ENCODE measurements at places on chromosomes 2 and 18. TPM values are rescaled to one million over a fixed set of nuclear protein-coding genes. Genes with fewer than 3 reads are reported as not detected.

- DNase-seq = peak; percentile 10
Observed at GRCh38 chr2:44429034-44429433, 67.3 kb downstream of the CAMKMT start.

DNA sequence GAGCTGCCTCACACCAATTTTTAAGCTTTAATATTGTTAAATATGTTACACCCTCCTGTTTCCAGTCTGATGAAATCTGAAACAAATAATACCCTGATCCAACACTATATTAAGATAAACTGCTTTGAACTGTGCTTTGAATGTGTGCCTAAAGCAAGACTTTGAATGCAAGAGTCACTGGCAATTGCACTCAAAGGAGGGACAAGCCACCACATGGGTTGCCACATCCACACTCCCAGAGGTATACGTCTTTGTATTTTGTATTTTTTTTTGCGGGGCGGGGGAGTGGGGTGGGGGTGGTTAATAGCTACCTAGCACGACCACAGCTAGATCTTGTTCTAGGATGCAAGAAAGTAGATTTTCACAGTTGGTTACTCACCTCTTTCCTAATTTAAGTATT is 1.8 kb upstream of the ZEB2 start:
- DNase-seq = no peak

DNA sequence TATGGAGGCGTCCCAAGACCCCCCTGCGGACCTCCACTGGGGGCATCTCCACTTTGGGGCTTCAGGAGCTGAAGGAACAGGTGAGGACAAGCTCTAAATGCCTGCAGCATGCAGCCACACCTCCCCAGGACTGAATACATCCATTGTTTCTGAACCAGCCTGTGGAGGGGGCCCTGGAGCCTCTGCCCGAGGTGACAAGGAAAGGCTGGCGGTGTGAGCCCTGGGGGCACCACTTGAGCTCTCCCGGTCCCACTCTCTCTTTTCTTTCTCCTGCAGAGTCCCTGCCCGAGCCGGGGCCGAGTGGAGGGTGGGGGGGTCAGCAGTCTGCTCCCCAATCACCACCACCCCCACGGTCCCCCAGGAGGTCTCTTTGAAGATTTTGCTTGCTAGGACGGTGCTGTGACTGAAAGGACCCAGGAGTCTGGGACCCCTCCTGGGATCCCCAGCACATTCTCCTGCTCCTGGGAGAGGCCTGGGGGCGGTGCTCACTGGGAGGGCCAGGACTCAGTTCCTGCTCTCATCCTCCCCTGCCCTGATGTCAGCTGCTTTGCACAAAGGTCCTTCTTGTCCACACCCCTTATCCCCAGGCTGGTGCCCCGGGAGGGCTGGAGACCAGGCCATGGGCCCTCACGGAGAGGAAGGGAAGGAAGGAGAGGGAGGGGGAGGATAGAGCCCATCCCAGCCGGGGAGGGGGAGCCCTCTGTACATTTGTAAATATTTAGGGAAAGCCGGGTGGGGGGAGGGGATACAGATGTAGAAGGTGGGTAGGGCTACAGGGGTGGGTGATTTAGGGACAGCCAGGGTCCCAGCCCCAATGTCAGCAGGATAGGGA is 5.7 kb downstream of the CHPF start:
- DNase-seq = no peak

- DNase-seq = no peak
Observed at GRCh38 chr2:239233576-239233975, 167.2 kb downstream of the HDAC4 start.

- DNase-seq = no peak
Observed at GRCh38 chr2:230947908-230948365, 22.9 kb upstream of the GPR55 start.

- DNase-seq = no peak
Observed at GRCh38 chr2:192645811-192646598, 451.3 kb upstream of the TMEFF2 start.

GRCh38 chr2:120977582-120978358 is 242.1 kb downstream of the GLI2 start:
- no peak for DNase-seq

GRCh38 chr2:190718652-190719526 is 70.0 kb downstream of the NAB1 start:
- DNase-seq = peak; percentile 75

DNA sequence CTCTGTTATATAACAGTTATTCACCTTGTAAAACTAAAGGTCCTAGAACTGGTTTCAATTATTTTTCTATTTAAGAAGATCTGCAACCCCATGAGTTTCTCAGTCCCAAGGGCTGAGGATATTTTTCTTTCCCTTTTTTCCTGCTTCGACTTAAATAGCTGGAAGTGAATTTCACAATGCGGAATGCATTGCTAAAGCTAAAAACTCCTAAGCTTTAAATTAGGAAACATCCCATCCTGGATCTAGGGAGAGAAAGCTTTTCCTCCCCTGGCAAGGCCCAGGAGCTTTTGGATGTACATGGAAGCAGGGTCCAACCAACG is 1.4 kb downstream of the RFX8 start:
- DNase-seq = peak; percentile 87

- DNase-seq = peak; percentile 91
Observed at GRCh38 chr2:20450201-20450999, 3.5 kb downstream of the RHOB start.

DNA sequence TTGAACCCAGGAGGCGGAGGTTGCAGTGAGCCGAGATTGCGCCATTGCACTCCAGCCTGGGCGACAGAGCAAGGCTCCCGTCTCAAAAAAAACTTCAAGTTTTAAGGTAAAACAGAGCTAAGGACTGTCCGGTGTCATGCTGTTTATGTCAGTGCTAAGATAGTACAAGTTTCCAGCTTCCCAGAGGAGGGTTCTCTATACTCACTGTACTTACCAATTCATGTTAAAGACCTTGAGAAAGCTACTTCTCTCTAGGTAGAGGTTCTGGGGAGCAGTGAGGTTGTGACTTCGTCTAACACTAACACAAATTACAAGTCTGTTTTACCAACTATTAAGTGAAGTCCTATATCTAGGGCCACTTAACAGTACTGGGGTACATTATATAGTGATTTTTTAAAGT is 18.8 kb downstream of the METTL21A start:
- DNase-seq = no peak

GRCh38 chr18:20971886-20972267 is 139.7 kb downstream of the ROCK1 start:
- DNase-seq = peak; percentile 37

GRCh38 chr18:27556741-27557140 is 371.6 kb upstream of the CHST9 start:
- DNase-seq = no peak

- no peak for DNase-seq
Observed at GRCh38 chr2:21422050-21422449, 298.3 kb downstream of the TDRD15 start.

GRCh38 chr2:100246163-100247145 is 75.8 kb downstream of the LONRF2 start:
- DNase-seq = peak; percentile 9

DNA sequence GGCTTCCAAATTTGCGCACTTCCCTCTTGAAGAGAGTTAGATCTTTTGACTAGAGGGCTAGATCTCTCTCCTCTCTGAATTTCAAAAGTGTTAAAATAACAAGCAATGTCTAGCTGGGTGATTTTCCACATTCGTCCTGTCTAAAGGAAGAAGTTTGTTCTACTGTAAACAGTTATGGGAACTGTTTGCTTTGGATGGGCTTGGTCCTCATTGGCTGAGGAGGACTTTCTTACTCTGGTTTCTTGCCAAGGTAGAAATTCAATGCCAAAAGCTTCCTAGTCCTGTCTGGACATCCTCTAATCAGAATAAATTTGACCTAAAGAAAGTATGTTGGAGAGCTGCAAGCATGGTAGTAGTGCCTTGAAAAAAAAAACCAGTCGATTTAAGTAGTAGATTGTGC is 47.4 kb upstream of the RAPH1 start:
- DNase-seq = peak; percentile 75

GRCh38 chr2:157735532-157735931 is 106.9 kb upstream of the ACVR1C start:
- no peak for DNase-seq

DNA sequence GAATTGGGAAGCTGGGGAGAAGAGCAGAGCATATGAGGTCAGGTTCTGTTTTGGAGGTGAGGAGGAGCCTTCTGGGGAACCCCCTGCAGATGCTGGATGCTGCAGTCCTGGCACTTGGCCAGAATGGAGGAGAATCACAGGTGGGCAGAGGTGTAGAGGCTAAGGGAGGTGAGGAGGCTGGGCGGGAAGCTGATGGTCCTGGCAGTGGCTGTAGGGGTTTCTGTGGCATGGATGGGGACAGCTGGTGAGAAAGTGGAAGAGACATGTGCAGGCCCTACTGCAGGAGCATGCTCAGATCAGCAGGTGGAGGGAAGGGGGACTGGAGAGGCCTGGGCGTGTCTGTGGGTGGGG is 101.3 kb downstream of the DYSF start:
- no peak for DNase-seq

DNA sequence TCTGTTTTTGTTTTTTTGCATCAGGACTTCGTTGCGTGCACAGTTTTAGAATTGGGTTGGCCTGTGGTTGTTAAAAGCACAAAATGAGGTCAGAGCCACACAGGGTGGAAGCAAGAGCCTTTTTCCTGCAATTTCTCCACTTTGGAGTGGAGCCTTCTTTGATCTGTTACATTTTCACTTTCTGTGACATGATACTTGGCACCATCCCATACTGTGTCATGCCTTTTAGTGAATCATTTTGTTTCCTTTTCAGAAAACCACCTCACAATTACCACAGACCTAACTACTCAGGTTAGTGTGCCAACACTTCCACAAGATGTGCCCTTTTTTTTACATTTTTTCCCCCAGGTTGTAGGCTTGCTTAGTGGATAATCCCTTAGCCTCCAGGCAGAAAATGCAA is 32.5 kb downstream of the MERTK start:
- DNase-seq = peak; percentile 82

- no peak for DNase-seq
Observed at GRCh38 chr2:195406886-195407603, 250.0 kb upstream of the SLC39A10 start.

GRCh38 chr2:219175486-219175885 is 1.2 kb downstream of the CNPPD1 start:
- no peak for DNase-seq

DNA sequence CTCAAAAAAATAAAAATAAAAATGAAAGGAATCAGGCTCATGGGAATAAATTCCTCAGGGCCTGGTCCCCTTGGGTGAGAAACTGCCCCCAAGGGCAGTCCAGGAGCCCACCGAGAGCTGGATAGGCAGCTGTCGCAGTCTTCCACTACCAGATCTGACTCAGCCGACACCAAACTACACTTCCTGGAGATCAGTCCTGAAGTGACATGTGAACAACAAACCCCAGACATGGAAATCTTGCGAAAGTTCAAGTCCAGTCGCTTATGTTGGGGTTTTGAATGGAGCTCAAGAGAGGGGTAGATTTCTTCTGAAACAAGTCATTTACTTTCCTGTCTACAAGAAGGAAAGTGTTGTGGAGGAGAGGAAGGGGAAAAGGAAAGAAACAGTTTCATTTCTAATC is 12.9 kb downstream of the ADCY3 start:
- no peak for DNase-seq

REV1 gene
- total RNA-seq = 58.5 TPM

VWC2L gene
- not detected for total RNA-seq

UGT1A3 gene
- not detected for total RNA-seq

SLC8A1 gene
- 112 TPM for total RNA-seq

TMEM198 gene
- total RNA-seq = 1.1 TPM

CD207 gene
- total RNA-seq = not detected

XDH gene
- 3.1 TPM for total RNA-seq

UGT1A8 gene
- total RNA-seq = 0.09 TPM

GALR1 gene
- total RNA-seq = not detected

GALNT14 gene
- total RNA-seq = 0.72 TPM

RTN4 gene
- 357 TPM for total RNA-seq

CCDC102B gene
- 3.1 TPM for total RNA-seq
